ENCODE measurements at places on chromosomes 13 and 19. TPM values are rescaled to one million over a fixed set of nuclear protein-coding genes. Genes with fewer than 3 reads are reported as not detected.

GRCh38 chr13:101202590-101202989, 213.7 kb downstream of the NALCN start:
- no peak for DNase-seq

Gene ZNF155
- 6.7 TPM for total RNA-seq

- no peak for DNase-seq
These were observed 222.1 kb downstream of the ZIC5 start for GRCh38 chr13:99749271-99750019.

Gene TEX26
- total RNA-seq: not detected

Gene IZUMO1
- total RNA-seq: not detected

Gene SLC15A1
- 61.2 TPM for total RNA-seq

Gene ANKRD10
- total RNA-seq: 55.2 TPM

DNA sequence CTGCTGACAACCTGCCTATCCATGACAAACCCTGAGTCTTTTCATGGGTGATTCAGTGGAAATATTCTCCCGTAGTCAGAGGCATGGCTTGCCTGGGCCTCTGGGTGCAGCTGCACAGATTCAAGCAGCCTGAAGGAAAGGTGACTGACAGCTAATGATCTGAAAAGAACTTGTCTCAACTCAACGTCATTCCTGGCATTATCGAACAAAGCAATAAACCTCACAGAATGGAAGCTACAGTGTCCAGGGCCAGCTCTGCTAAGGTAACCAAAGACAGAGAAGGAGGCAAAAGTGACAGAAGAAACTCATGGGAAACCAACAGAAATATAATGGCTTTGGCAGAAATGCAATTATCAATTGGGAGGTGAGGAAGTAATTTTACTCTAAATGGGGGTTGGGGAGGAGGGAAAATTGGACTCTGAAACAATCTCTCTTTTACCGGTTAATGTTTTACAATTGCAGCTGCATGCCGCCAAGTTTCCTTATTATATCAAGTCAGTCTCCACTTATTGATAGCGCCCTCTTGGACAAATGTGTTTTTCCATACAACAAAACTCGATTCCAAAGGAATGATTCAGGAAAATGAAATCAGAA, 12.9 kb downstream of the STARD13 start:
- no peak for DNase-seq

GRCh38 chr19:31312677-31313244, 36.5 kb downstream of the TSHZ3 start:
- DNase-seq: no peak

DNA sequence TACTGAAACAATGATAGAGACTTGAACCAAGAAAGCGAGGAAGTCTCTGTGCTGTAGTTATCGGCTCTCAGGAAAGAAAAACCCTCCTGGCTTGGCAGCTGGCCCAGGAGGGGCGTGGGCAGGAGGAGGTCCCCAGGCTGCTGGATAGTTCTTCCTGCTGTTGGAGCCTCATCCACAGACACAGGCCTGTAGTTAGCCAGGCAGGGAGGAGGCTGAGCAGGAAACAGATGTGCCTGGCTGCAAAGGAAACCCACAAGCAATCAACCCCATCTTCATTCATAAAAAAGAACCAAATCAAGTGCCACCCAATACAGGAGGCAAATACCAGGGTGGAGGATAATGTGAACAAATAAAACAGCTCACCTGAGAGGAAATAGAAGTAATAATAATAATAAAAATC, 86.2 kb downstream of the IRS2 start:
- DNase-seq: no peak

Gene CALM3
- total RNA-seq: 102 TPM

Gene CEACAM4
- total RNA-seq: 1.9 TPM

GRCh38 chr13:59279576-59279975, 884.2 kb downstream of the DIAPH3 start:
- no peak for DNase-seq

- no peak for DNase-seq
These were observed 114.3 kb upstream of the SERP2 start for GRCh38 chr13:44259045-44260027.

DNA sequence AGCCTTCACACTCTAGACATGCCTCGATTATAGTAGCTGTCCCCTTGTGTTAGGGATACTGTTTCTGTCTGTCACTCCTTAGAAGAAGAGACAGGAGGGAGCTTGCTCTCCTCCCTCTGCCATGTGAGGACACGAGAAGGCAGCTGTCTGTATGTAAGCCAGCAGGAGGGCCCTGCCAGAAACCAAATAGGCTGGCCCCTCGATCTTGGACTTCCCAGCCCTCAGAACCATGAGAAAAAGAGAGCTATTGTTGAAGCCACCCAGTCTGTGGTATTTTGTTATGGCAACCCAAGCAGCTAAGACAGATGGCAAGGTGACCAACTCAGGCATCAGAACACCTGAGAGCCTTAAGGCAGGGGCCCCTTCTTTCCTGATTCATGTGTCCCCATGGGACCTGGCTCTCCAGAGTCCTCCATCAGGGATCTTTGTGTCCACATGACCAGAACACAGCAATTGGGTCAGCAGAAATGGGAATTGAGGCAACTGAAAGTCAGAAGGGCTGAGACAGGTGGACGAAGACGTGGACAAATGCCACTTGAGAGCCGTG, 65.6 kb upstream of the NPAS1 start:
- no peak for DNase-seq

All from suprapubic skin (tissue), 4 donors.